ENCODE measurements at places on chromosomes 11 and 22.

DNA sequence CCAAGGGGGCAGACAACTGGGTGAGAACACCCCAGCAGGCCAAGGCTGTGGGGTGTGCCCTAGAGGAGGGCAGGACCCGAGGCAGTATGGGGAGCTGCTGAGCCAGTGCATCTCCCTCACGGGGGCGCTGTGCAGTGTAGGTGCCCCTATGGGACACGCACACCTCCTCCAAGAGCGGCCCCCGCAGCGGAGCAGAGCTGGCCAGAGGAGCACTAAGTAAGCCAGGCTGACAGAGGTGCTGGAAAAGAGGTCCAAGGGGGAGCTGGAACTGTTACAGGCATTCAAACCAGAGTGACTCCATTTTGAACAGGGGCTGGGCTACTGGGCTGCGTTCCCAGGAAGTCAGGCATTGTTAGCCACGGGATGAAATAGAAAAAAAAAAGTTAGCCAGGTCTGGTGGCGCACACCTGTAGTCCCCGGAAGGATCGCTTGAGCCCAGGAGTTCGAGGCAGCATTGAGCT lies 41.8 kb downstream of the TST start:
- peak; percentile 81 for DNase-seq

DNA sequence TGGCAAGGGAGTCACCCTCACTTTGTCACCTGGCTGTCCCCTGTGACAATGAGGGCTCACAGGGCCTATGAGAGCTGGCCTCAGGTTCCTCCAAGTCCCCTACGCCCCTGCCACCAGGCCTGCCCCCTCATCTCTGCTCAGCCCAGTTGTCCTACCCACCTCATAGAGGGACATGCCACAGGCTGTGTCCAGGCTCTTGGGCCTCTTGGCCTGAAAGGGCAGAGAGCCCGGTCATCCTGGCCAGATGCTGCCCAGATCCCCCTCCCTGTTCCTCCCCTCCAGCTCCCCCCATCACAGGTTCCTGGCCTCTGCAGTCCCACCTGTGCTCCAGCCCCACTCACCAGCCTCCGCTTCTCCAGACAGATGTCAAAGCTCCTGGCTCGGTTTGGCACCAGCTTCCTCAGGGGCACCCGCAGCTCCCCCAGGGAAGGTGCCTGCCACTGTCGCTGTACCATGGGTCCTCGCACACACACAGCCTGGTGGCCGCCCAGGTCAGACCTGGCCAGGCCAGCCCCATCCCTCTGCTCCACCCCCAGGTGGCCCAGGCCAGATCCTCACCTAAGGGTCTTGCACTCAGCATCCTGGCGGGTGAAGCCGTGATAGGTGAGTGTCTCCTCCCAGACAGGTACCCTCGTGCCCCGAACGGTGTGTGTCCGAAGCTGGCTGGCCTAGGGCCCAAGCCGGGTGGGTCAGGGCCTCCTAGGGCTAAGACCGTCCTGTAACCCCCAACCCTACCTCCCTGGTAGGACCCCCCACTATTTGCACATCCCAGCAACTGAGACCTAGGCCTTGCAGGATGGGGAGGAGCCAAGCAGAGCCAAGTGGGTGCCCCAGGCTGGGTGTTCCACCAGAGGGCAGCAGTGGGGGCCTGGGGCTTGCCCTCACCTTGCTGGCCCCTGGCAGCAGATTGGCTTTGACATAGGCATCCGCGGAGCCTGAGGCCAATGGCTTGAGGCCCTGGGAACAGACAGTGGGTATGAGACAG lies 8.3 kb downstream of the NDUFV1 start:
- peak; percentile 65 for DNase-seq

DNA sequence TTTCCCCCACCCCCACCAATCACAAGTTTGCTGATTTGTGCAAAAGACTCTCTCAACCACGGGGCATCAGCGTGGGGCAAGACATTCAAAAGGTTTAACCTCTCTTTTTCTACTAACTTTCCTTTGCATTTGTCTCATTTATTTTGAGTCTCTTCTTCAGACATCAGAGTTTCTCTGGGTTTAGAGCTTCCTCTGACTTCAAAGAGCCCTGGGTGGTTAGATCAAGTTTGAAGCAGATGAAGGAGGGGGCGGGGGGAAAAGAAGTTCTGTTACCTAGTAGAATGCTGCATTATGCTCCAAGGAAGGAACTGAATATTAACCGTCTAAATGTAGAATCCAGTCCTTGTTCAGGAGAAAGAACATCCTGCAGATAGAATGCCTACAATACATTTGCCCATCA lies 24.5 kb downstream of the GAS2 start:
- DNase-seq = no peak

DNA sequence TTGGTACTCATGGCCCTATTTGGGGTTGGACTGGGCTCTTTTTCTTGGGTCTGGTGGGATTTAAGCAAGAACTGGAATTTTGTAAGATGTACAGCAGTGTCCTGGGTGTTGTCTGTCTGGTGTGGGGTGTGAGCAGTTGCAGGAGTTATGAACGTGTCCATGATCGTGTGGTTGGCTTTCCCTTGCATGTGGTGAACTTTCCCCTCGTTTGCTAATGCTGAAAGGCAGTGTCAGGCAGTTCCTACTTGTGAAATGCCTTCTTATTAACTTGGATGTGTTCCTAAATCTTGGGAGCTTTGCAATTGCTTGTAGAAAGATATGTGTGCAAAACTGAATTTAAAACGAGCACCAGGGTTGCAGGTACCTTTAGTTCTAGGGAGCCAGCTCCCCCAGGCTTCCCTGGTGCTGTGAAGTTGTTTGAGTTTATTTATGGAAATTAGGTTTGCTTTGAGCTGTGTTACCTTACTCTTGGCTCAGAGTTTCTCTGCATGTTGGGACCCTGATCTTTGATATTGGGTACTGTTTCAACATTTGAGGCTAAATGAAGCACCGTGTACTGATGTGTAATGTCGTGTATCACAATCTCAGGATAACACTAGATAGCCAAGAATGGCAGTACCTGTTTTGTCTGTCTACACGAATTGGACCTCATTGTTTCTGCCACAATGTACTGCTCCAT lies 35.8 kb upstream of the HSD17B12 start:
- DNase-seq = no peak

DNA sequence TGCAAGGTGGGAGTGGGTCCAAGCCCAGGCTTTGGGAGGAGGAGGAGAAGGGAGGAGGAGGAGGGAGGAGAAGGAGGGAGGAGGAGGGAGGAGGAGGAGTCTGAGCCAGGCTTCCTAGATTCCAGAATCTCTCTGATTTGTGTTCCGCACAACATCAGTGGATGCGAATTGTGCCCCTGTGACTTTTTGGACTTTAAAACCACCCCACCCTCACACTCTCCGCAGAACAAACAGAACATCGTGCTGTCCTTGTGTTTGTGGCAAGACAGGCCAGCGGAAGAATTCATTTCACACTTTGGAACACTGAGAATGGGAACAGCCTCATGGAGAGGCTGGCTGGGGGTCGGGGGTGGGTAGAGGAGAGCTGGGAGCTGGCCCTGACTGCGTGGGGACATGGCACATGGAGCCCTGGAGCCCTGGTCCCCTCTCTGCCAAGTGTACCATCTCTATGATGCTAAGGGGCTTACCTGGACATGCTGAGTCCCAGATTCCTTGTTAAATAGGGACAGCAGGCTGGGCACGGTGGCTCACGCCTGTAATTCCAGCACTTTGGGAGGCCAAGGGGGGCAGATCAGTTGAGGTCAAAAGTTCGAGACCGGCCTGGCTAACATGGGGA lies 16.4 kb upstream of the SHANK2 start:
- no peak for DNase-seq

GRCh38 chr11:69985641-69986439 lies 92.3 kb upstream of the ANO1 start:
- no peak for DNase-seq

DNA sequence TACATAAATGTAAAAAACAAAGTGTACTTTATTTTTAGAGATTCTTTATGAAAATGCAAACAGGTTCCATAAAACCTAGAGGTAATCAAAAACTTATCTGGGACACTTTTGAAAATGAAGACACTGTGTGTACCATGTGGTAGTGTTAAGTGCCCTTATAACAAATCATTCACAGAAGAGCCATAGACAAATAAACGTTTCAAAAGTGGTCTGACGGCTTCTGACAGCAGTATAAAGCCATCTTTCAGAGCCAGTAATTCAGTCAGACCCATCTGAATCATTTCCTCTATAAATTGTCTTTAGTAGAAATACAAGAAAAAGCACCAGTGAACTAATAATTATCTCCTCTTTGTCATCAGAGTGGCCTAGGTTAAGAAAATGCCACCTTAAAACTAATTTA lies 100.0 kb downstream of the PAX6 start:
- DNase-seq = no peak

Data from activated naive CD4-positive, alpha-beta T cell treated with Interleukin-2 at 50 U/mL for 16 hours (primary cell).